ENCODE measurements at places on chromosomes 12 and 14. TPM values are rescaled to one million over a fixed set of nuclear protein-coding genes. Genes with fewer than 3 reads are reported as not detected.

Gene TMEM30B
- polyA plus RNA-seq: 36.6 TPM

Gene INHBE
- 0.28 TPM for polyA plus RNA-seq

Gene GDF3
- 0.27 TPM for polyA plus RNA-seq

Gene C12orf54
- polyA plus RNA-seq: not detected

Gene PROX2
- 1.5 TPM for polyA plus RNA-seq

Gene LMNTD1
- polyA plus RNA-seq: 0.22 TPM

Gene SLC2A13
- 21.4 TPM for polyA plus RNA-seq

Gene CD69
- polyA plus RNA-seq: 12.3 TPM

Gene SLC7A8
- 94.4 TPM for polyA plus RNA-seq

Gene GYS2
- polyA plus RNA-seq: 0.03 TPM

Gene PLD4
- 11.1 TPM for polyA plus RNA-seq

- no peaks in the 10 kb centered on the region for H3K27me3 ChIP-seq
- DNase-seq: no peak
- H3K4me1 ChIP-seq: no peaks in the 10 kb centered on the region
- no peak overlapping the region for H3K27ac ChIP-seq
- no peaks in the 10 kb centered on the region for H3K36me3 ChIP-seq
These were observed 201.4 kb downstream of the ADGRD1 start for GRCh38 chr12:131155131-131155530.

GRCh38 chr12:52228931-52229330, 4.1 kb upstream of the KRT7 start:
- no peaks in the 10 kb centered on the region for H3K36me3 ChIP-seq
- H3K27me3 ChIP-seq: peaks cover 32% of the 10 kb centered on the region
- no peak for DNase-seq
- no peak overlapping the region for H3K27ac ChIP-seq
- no peak overlapping the region for H3K4me3 ChIP-seq

GRCh38 chr14:67497716-67498115, 9.2 kb upstream of the TMEM229B start:
- H3K4me1 ChIP-seq: no peaks in the 10 kb centered on the region
- H3K27ac ChIP-seq: no peak overlapping the region
- H3K36me3 ChIP-seq: no peaks in the 10 kb centered on the region
- no peak overlapping the region for H3K4me3 ChIP-seq
- DNase-seq: no peak

DNA sequence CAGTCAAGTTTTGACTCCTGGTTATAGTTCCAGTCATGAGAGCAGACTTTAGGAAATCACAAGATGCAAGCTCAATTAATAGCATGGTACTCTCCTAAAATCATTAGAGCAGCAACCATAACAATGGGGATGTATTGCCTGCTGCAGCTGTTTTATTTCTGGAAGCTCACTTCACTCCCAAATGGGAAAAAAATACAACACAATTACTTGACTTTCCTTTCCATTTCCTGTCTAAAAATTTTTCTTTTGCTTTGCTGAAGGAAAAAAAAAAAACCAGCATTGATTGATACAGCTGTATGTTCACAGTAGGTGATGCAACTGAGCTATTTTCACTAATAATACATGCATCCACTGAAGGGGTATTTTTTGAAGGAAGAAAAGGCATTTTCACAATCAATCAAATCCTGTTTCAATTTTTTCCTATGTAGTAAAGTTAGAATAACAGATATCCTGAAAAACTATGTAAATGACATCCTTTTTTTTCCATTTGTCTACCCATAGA, 143.9 kb upstream of the NOVA1 start:
- H3K27ac ChIP-seq: no peak overlapping the region
- no peaks in the 10 kb centered on the region for H3K36me3 ChIP-seq
- no peaks in the 10 kb centered on the region for H3K27me3 ChIP-seq

GRCh38 chr14:54225457-54226060, 171.2 kb upstream of the CDKN3 start:
- H3K27ac ChIP-seq: no peak overlapping the region
- H3K36me3 ChIP-seq: no peaks in the 10 kb centered on the region
- H3K4me1 ChIP-seq: no peaks in the 10 kb centered on the region
- H3K4me3 ChIP-seq: no peak overlapping the region
- DNase-seq: no peak
- H3K27me3 ChIP-seq: no peaks in the 10 kb centered on the region

DNA sequence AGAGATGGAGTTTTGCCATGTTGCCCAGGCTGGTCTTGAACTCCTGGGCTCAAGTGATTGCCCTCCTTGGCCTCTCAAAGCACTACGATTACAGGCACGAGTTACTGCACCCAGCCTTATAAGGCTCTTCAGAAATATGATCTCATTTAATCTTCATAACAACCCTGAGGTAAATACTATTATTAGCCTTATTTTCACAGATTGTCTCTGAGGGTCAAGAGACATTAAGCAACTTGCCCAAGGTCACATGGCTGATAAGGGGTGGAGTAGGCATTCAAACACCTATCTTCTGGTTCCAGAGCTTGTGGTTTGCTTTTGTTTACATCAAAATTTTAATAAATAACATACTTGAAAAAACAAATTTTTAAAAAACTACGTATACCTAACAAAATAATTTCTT, 5.1 kb downstream of the PRKAG1 start:
- no peak overlapping the region for H3K4me3 ChIP-seq
- DNase-seq: no peak
- H3K4me1 ChIP-seq: no peaks in the 10 kb centered on the region
- H3K27me3 ChIP-seq: no peaks in the 10 kb centered on the region
- H3K27ac ChIP-seq: no peak overlapping the region
- H3K36me3 ChIP-seq: peaks cover 23% of the 10 kb centered on the region

GRCh38 chr14:30225176-30225575, 297.5 kb upstream of the PRKD1 start:
- no peaks in the 10 kb centered on the region for H3K4me1 ChIP-seq

- H3K27ac ChIP-seq: peak overlapping the region; percentile 2
- no peaks in the 10 kb centered on the region for H3K4me1 ChIP-seq
- DNase-seq: no peak
- H3K4me3 ChIP-seq: no peak overlapping the region
- H3K36me3 ChIP-seq: no peaks in the 10 kb centered on the region
These were observed 5.7 kb upstream of the CHGA start for GRCh38 chr14:92917041-92917940.

GRCh38 chr14:75198291-75198933, 22.0 kb upstream of the TMED10 start:
- H3K4me3 ChIP-seq: no peak overlapping the region
- no peaks in the 10 kb centered on the region for H3K27me3 ChIP-seq

GRCh38 chr12:47576289-47576945, 129.4 kb downstream of the RPAP3 start:
- no peak for DNase-seq
- no peaks in the 10 kb centered on the region for H3K27me3 ChIP-seq
- no peak overlapping the region for H3K27ac ChIP-seq
- no peak overlapping the region for H3K4me3 ChIP-seq
- H3K36me3 ChIP-seq: no peaks in the 10 kb centered on the region

- no peaks in the 10 kb centered on the region for H3K36me3 ChIP-seq
- H3K27me3 ChIP-seq: no peaks in the 10 kb centered on the region
- H3K4me3 ChIP-seq: peak overlapping the region; percentile 86
These were observed 947 bp downstream of the GAS2L3 start for GRCh38 chr12:100574187-100575074.

GRCh38 chr12:24705741-24706358, 243.1 kb downstream of the BCAT1 start:
- H3K36me3 ChIP-seq: no peaks in the 10 kb centered on the region
- no peak overlapping the region for H3K4me3 ChIP-seq
- H3K4me1 ChIP-seq: no peaks in the 10 kb centered on the region
- no peak for DNase-seq
